ENCODE measurements at places on chromosomes 2 and 18.

GRCh38 chr2:65687614-65688013 lies 255.2 kb upstream of the SPRED2 start:
- no peak for DNase-seq

DNA sequence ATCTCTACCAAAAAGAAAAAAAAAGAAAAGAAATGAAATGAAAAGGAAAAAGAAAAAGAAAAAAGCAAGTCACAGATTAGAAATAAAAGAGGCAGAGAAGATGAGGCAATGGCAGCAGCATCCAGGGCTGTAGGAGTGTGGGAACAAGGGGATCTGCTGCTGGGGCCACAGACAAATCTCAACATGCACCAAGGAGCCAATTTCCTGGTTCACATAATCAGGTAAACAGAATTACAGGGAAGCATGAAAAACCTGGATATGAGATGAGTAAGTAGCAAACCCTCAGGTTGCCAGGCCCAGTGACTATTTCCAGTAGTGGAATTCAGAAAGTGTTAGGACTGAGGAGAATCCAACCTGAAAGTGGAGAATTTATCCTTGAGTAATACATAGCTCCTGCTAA lies 77.4 kb upstream of the ARHGAP28 start:
- DNase-seq: no peak

- no peak for DNase-seq
These were observed 54.9 kb downstream of the DSC3 start for GRCh38 chr18:30987467-30988241.

GRCh38 chr2:59462422-59463197 lies 1090.8 kb downstream of the BCL11A start:
- DNase-seq: no peak

DNA sequence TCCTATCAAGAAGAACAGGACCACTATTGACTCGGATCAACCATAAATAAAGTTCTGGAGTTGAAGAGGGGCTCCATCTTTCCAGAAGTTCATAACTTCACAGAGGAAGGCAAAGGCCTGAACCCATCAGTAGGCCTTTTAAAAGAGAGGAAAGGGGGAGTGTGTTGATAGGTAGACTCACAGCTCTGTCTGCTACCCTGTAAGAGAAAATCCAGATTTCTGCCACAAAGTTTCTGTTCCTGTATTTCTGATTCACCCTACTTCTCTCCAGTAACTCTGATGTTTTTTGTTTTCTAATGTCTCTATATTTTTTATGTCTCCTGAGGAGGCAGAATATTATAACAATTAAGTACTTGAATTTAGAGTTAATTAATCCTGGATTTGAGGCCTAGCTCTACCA lies 564.0 kb downstream of the TNS1 start:
- no peak for DNase-seq
